CD4-positive, alpha-beta T cell treated with Interleukin-12 subunit alpha and Interleukin-12 subunit beta, for 1 hour (primary cell): ENCODE measurements at places on chromosomes 1 and 21.
A peak's percentile ranks its signal among the peaks of the same experiment; 100 is the strongest.

GRCh38 chr1:113192242-113192641, 119.2 kb downstream of the LRIG2 start:
- DNase-seq: no peak

- no peak for DNase-seq
Measured at GRCh38 chr1:201329801-201330200, 46.5 kb downstream of the PKP1 start.

DNA sequence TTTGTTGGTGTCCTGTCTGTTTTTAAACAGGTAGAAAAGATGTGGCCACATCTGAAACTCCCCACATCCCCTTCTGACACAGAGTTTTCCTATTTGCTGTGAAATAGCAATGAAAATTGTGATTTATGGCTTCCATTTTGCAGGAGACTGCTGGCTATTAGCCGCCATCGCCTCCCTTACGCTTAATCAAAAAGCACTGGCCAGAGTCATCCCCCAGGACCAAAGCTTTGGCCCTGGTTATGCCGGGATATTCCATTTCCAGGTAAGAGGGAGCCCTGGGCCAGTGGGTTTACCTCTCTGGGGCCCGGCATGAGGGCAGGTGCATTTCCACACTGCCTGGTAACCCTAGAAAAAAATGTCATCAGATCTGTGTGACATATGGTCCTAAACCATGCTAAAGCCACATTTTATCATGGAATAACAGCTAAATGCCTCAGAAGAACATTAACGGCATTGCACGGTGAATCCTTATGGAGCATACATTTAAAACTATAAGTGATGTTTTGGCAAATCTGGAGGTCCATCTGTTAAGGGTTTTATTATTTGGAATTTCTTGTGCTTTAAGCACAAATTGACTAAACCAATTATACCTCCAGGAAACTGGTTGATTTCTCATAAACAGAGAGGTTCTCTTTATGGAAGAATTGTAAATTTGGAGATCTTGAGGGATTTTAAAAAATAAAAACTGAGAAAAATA, 12.3 kb downstream of the CAPN9 start:
- DNase-seq: no peak

DNA sequence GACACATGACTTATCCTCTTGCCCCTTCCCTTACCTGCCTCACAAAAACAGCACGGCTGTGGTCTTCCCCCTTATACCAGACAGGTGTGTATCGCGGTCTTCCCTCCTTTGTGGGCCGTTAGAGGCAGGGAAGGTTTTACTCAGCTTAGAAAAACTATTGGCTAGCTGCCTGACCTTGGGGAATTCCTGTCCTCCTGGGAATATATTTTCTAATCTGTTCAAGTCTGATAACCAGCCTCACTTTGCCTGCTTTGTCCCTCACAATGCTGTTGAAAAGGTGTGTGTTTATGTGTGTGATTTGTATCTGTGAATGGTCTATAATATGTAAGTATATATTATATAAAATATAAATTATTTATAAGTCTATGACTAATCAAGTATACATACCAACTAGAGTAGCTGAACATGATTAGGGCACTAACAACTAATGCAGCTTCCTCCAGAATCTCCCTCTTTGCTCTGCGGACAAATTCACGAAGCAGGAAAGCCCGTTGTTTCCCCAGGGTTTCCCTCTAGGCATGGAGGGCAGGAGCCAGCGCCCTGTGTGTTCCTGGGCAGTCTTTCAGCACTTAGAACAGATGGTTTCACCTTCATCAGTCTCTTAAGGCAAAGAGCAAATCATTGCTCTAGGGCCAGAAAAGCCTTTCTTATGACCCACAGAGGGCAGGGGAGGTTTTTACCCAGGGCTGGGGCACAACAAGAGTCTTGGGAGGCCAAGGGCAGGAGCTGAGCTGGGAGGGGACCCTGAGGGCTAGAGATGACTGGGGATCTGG, 25.6 kb downstream of the SLC26A9 start:
- DNase-seq: no peak

DNA sequence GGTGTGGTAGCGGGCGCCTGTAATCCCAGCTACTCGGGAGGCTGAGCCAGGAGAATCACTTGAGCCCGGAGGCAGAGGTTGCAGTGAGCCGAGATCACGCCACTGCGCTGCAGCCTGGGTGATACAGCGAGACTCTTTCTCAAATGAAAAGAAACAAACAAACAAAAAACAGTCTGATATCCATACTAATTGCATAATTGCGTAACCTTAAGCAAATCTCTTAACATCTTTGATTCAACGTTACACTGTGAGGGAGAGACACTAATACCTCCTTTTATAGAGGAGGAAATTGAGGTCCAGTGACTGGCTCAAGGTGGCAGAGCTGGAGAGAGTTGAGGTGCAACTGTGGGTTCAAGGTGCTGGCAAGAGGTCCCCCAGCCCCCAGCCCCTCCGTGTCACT, 12.6 kb upstream of the COX20 start:
- no peak for DNase-seq

DNA sequence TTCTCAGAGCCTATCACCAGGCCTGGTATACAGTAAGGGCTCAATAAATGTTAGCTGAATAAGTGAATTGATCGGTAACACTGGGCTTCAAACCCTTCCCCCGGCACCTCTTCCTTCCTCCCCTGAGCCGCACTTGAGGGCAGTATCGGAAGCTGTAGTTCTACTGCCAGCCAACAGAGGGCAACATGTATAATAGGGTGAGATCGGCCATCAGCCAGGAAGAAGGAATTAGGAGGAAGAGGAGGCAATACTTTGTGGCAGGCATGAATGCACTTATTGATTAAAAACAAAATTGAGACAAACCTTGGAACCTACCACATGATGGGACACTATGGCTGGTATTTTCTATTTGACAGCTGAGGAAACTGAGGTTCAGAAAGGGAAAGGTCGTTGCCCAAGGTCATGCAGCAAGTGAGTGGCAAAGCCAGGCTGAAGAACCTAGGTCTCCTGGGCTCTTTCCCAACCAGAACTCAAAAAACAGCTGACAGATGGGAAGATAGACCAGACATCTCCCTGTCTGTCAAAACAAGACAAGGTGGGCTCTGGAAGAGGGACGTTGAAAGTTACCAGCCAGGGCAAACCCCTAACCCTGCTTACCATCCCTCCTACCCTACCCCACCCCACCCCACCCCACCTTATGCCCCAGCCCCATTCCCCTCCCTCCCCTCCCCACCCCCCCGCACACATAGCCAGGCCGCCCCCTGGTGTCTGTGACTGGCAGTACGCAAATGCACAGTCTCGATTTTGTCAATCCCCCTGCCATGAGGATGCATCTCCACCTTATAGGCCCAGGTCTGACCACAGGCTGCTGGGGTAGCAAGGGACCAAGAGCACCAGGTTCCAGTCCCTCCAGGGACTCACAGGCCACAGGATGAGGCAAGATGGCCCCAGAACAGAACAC, 107.3 kb upstream of the RUNX3 start:
- DNase-seq: peak; percentile 78

GRCh38 chr1:183810121-183810520, 5.2 kb downstream of the RGL1 start:
- no peak for DNase-seq

GRCh38 chr1:174358344-174358743, 89.4 kb upstream of the GPR52 start:
- no peak for DNase-seq

DNA sequence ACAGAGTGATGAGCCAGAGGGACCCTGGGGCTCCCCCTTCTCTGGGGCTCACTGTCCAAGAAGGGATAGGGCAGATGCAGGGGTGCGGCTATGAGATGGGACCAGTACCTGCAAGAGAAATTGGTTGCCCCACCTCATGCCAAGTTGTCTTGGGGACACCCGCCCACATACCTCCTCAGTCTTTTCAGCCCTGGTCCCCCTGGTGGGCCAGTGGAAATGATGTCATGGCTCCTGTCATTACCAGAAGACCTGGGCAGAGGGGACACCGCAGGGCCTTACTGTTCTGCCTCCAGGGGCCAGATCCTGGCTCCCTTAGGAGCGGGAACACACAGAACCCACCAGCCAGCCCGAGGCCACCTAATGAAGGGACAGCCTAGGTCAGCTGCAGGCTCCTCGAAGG, 63.2 kb downstream of the CDK18 start:
- DNase-seq: no peak

- no peak for DNase-seq
Measured at GRCh38 chr21:31394309-31394708, 50.2 kb upstream of the TIAM1 start.

DNA sequence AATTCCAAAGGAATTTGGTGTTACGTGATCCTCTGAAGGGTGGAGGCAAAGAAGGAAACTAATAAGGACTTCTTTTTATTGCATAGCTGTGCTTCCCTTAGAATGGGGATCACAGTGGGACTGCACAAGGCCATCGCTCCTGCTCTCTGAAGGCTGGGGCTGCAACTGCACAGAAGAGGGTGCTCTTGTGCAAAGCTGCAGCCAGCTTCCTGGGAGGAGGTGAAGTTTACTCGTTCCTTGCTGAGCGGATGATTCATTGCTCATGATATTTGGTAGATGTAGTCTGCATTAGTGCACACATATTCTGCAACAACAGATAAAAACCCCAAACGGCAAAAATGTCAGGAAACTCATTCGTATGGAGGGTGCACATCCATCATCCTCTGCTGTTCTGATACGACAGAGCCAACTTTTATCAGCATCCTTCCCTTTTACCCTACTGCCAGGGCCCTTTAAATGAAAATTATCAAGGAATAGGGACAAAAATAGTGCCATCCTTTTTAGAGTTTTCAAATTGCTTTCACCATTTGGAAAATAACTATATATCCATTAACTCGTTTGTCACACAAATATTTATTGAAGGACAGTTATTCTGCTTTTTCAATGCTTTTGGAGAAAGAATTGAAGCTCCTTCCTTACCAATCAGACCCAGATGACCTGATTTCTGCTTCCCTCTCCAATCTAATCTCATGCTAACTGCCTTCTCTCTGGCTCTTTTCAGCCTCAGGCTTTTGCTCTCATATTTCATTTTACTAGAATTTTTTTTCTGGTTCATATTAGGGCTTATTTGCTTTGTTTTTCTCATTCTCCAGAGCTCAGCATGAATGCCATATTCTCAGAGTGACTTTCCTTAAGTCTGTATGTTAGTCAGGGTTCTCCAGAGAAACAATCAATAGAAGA, 263.6 kb downstream of the DUSP10 start:
- peak; percentile 54 for DNase-seq
